H4 (cell line): ENCODE measurements at places on chromosomes 3 and 15. TPM values are rescaled to one million over a fixed set of nuclear protein-coding genes. Genes with fewer than 3 reads are reported as not detected.

Gene TRAIP
- 4.4 and 5.7 TPM in 2 replicates for total RNA-seq

Gene ADAMTSL3
- total RNA-seq = 0.17 TPM in 1 of 2 replicates, not detected in the other

Gene GOLGA8J
- total RNA-seq = not detected in 2 replicates

Gene MESP1
- 0.47 TPM in 1 of 2 replicates, not detected in the other for total RNA-seq

Gene AADACL2
- not detected in 2 replicates for total RNA-seq
